Small intestine (tissue), 16 donors: ENCODE measurements at places on chromosomes 5 and 9.

DNA sequence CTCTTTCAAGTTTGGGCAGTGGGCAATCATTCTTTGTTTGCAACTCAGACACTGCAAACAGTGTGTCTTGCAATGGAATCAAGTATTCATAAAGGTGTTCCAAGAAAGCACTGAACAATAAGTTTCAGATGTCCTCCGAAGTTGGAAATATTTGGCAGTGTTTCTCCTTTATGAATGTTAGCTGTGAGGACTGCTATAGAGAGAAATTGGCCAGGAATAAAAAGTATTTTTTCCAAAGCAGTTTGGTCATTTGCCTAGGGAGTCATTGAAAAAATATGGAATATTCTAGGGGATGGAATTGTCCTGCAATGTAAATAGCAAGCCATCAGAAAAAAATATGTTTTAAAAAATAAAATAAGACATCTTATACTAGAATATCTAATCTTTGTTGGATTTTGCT is 688.6 kb upstream of the SEMA6A start:
- no peak for DNase-seq

DNA sequence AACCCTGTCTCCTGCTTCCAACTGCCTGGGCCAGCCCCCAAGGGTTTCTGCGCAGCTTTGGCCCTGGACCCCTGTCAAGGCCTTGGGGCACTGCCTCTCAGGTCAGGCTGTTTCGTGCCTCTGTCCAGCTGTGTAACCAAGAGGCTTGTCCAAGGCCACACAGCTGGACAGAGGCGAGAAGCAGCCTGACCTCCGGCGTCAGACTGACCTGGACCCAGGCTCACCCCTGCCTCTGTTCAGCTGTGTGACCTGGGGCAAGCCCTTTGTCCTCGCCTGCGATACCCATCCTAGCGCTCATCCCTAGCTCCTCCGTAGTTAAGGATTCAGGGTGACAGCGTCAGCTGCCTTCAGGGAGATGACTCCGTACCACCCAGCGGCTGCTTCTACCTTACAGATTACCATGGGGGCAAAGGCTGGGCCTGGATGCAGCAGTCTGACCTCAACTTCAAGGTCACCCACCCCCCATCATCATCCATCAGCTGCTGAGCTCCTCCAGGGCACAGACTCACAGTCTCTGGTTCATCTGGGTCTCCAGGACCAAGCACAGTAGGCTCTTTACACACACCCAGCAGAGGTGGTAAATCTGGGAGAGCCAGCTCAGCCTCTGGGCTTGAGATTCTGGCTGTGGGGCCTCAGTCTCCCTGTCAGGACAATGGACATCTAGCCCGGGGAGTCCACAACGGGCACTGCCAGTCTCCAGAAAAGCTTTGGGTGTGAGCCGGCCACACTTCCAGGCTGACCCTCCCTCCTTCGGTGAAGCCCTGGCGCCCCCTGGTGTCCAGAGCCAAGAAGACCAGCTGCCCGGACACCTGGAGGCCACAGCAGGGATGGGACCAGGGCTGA is 7.9 kb downstream of the AK1 start:
- DNase-seq, result peak; percentile 85

DNA sequence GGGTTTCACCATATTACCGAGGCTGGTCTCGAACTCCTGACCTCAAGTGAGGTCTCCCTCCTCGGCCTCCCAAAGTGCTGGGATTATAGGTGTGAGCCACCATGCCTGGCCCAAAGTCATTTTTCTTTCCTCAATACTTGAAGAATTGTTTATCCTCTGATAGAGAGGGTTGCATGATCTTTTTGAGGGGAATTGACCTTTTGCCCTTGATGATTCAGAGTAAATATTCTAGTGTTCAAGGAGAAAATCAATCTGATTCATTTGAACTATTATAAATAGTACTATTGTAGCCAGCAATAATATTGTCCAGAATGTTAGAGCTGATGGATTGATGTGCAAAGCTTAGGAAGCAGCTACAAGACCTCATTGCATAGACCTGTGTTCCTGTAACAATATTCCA is 47.1 kb downstream of the UGCG start:
- DNase-seq, result no peak

DNA sequence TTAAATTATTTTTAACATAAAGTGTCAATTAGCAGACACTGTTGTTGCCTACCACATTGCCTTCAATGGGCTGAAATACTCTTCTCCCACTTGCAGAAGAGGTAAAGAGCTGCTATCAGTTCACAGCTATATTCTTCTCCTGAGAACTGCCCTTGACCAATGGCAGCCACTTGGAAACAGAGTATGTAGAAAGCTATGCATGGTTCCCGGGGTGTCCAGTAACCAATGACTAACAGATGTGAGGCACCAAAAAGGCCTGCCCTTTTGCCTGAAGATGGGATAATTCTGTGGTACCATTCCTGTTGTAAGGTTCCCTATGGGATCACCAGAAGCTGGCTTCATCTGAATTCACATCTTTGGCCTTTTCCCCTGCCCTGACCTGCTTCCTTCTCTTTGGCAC is 181.4 kb upstream of the MAP3K1 start:
- DNase-seq, result no peak

- no peak for DNase-seq
Observed at GRCh38 chr5:175214152-175214551, 229.8 kb downstream of the DRD1 start.

GRCh38 chr5:95816776-95817175 is 5.8 kb downstream of the GLRX start:
- DNase-seq, result peak; percentile 70

- DNase-seq, result no peak
Observed at GRCh38 chr5:130400091-130400490, 495.8 kb downstream of the CHSY3 start.

DNA sequence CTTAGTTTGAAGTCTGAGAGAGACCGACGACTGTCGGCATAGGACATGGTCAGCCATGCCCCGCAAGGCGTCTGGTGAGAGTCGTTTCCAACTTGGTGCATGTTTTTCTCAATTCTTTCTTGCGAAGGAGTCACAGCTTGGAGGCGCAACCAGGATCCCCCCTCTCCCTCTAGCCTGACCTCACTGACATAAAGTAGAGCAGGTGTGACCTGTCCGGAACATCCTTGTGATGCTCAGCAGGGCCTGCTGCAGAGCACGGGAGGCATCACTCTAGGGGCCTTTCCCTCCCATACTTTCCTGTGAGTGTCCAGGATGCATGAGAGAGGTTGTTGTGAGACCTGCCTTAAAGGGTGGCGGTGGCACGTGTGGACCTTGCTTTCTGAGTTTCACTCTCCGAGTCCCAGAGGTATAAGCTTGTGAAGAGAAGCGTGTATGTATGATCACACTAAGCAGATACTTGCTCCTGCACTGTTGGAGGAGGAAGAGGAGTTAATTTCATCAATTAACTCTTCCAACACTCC is 5.0 kb downstream of the TENT4A start:
- DNase-seq, result no peak

DNA sequence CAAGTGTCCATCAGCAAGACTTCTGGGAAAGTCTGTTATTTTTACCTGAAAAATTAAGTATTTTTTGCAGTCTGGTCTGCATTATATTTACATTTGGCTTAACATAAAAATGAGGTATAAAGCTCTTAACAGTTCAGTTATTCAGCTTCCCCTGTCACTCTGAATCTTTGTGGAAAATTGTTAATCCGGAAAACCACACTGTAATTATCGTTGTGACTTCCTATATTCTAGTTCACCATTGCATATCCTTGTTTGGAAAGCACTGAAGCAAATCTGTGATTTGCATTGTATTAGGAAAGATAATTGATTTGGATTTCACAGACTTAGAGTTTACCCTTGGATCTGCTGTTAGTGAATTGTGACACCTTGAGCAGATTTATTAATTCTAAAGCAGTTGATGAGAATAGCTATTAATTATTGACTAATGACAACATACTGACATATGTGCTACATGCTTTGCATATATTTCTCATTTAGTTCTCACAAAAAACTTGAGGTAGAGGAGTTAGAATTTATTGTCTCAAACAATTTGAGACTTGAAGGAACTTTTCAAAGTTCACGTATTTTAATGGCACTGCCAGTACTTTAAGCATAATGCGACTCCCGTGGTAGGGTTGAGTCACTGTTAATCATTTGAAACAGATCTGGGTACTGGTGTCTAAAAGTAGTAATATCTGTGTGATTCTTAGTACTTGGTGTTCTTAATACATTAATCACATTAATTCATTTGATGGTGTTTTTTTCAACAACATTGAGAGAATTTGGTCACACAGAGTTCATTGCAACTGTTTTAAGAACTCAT is 71.8 kb upstream of the LRRC70 start:
- DNase-seq, result no peak

DNA sequence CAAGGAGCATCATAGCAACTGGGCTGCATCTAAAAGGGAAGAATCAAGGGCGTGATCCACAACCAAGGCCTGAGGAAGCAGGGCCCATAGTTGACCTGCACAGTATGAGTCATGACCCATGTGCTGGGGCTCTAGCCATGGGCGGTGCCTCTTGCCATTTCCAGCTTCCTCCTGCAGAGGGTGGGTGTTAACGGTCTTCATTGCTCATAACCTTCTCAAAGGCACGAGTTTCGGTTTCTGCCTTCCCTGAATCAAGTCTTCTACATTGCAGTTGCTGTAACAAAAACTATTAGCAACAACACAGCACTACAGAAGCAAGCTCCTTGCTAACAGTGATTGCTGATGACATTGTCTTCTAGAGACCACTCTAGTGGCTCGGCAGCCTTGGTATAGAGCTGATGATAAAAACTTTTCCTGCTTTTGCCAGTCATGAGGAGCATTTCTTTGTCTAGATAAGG is 66.9 kb downstream of the CTSL start:
- DNase-seq, result peak; percentile 27

- DNase-seq, result no peak
Observed at GRCh38 chr9:87890837-87891236, 8.2 kb downstream of the SPATA31E1 start.

DNA sequence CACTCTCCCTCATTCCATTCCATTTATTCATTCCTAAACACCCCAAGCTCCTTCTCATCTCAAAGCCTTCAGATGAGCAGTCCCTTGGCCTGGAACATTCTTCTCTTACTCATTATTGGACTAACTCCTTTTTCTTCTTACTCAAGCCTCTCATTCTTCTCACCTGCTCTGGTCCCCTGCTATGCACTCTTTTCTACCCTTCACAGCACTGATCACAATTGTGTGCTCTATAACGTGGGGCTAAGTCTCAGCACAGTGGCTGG is 212.4 kb downstream of the MAPKAP1 start:
- DNase-seq, result no peak

GRCh38 chr5:170132269-170132975 is 26.7 kb downstream of the FOXI1 start:
- DNase-seq, result no peak

GRCh38 chr9:99485459-99485858 is 263.4 kb downstream of the SEC61B start:
- DNase-seq, result no peak

DNA sequence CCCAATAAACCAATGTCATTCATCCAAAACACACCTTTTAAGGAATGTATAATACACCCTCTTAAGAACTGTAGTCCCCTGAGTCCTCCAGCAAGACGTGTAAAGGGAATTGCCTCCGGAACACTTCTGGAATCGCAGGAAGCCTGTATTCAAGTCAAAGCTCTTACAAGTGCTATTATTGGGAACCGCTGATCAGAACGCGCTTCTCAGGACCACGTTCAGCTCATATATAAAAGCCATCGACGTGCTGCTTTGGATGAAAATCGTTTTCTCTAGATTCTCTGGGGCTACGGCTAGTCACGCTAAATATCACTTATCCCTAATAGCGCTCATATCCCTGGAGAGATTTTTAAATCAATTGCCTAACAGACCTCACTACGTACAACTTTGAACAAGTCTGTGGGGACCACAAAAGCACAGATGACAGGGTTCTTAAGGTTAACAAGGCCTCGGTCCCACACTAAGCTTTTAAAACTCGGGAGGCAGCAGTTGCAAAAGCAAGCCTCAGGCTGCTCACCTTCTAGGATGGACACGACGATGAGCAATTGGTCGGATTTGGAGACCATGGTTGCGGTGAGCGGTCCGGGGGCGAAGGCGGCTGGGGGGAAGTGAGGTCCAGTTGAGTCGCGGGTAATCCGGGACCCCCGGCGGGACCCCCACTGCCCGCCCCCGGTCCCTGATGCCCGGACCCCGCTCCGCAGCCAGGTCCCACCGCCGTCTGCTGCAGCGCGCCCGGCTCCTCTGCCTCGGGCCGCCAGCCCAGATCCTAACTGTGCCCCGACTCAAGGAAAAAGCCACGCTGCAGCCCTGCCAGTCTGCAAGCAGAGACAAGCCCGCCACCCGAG is 548 bp downstream of the CEP120 start:
- peak; percentile 42 for DNase-seq

GRCh38 chr5:10227379-10227778 is 22.3 kb downstream of the ATPSCKMT start:
- no peak for DNase-seq

DNA sequence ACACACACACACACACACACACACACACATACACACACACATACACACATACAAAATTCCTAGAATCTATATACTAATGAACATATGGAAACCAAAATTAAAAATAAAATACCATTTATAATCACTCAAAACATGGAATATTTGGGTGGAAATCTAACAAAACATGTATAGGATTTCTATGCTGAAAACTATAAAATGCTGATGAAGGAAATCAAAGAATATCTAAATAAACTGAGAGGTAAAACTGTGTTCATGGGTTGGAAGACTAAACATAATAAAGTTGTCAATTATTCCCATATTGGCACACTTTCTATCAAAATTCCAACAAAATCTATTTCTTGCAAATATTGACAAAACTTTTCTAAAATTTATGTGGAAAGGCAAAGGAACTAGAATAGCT is 25.4 kb upstream of the NANS start:
- DNase-seq, result no peak

DNA sequence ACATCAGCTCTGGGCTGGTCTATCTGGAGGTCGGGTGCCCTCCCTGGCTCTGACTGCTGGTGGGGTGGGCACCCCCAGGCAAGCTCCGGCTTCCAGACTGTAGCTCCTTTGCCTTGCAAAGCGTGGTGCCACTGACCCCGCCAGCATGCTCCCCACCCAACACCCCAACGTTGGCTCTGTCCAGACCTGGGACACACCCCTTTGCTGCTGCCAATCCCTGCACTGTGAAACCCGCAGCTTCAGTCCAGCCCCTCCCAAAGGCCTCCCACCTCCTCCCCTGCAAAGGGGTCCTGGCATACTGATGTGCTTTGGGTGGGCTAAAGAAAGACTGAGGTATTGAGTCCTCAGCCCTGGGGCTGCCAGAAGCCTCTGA is 3.9 kb downstream of the UNC5A start:
- no peak for DNase-seq

GRCh38 chr5:143966280-143966679 is 154.3 kb downstream of the HMHB1 start:
- DNase-seq, result no peak

GRCh38 chr9:665296-665695 is 176.2 kb upstream of the DMRT1 start:
- DNase-seq, result no peak

DNA sequence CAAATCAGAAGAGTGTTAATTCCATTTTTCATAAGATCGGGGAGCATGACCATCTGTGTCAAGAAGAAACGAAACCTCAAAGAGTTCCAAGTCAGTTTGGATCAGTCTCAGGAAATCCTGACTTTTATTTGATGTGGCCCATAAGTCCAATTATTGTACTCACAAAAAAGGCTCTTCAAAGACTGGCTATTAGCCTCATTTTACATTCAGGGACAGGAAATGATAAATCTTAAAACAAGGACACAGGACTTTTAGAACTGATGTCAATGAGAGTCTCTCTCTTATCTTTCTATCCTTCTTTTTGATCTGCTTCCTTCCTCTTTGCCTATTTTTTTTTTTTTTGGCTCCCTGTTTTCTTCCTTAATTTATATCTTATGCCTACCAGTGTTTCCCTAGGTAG is 43.7 kb upstream of the SHOC1 start:
- DNase-seq, result no peak

GRCh38 chr9:77750284-77750683 is 102.2 kb upstream of the GNA14 start:
- DNase-seq, result no peak
